ENCODE measurements at places on chromosomes 16 and 17. TPM values are rescaled to one million over a fixed set of nuclear protein-coding genes. Genes with fewer than 3 reads are reported as not detected.

GRCh38 chr17:38579934-38580333, 25.8 kb downstream of the SRCIN1 start:
- DNase-seq, result peak; percentile 53

GRCh38 chr16:3157229-3158025, 22.6 kb downstream of the ZNF213 start:
- DNase-seq, result peak; percentile 96

DNA sequence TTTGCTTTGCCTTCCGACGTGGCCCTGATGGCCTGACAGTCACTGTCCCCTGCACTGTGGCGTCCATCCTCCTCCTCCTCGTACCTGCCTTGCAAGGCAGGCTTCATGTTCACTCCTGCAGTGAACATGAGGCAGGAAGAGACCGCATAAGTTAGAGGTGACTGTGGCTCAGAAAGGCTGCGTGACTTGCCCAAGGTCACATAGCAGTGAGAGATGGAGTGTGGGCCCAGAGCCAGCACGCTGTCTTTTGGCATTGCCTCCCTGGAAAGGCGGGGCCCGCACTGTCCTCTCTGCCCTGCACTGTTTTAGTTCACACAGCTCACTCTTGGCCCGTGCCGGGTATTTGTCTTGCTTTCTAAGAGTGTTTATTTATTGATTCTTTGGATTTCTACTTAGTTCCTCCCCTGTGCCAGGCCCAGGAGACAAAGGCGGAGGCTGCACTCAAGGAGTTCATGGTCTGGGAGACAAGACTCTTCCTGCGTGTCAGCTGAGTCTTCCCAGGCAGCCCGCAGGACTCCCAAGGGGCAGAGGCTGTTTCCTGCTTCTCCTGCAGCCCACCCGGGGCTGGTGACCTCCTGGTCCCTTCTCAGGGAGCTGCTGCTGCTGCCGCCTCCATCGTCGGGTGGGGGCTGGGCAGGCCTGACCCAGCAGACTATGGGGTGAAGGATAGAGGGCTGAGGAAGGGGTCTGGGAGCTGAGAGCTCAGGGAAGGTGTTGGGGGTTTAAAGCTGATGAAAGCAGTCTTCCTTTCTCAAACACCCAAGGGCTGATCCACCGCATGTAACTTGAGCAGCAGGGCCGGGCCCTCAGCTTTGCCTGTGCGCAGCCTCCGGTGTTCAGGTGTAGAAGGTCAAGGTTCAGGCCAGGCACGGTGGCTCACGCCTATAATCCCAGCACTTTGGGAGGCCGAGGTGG, 12.7 kb downstream of the CYGB start:
- peak; percentile 27 for DNase-seq

The CCDC200 gene
- not detected for total RNA-seq

The TMEM92 gene
- 0.99 TPM for total RNA-seq
